ENCODE measurements at places on chromosomes 1 and 21. TPM values are rescaled to one million over a fixed set of nuclear protein-coding genes. Genes with fewer than 3 reads are reported as not detected.

GRCh38 chr1:19014765-19015164 is 58.3 kb upstream of the IFFO2 start:
- H3K4me1 ChIP-seq: peaks cover 16% of the 10 kb centered on the region
- H3K27me3 ChIP-seq: no peaks in the 10 kb centered on the region
- DNase-seq: no peak
- no peaks in the 10 kb centered on the region for H3K36me3 ChIP-seq
- H3K4me3 ChIP-seq: no peak overlapping the region

- no peak overlapping the region for H3K27ac ChIP-seq
- no peaks in the 10 kb centered on the region for H3K4me1 ChIP-seq
- H3K36me3 ChIP-seq: no peaks in the 10 kb centered on the region
- DNase-seq: no peak
Observed at GRCh38 chr1:30268923-30269666, 454.3 kb downstream of the MATN1 start.

DNA sequence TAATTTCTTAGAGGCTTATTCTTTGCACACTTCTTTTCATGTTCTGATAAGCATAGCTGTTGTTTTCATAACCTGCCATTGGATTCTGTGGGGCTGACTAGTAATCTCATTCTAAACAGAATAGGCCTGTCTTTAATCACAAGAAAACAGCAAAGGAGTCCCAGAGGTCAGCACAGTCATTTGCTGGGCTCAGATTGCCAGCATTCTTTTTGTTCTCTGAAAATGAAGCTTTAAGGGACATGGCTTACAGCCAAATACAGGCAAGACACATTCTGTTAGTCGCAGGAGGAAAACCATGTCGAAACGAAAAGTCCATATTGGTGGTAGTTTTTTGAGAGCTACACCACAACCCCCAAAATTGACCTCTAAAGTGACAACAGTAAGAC is 75.0 kb downstream of the MRPS6 start:
- peaks cover 7% of the 10 kb centered on the region for H3K36me3 ChIP-seq
- H3K4me3 ChIP-seq: no peak overlapping the region
- H3K27ac ChIP-seq: no peak overlapping the region
- no peaks in the 10 kb centered on the region for H3K27me3 ChIP-seq
- no peaks in the 10 kb centered on the region for H3K4me1 ChIP-seq
- DNase-seq: no peak

DNA sequence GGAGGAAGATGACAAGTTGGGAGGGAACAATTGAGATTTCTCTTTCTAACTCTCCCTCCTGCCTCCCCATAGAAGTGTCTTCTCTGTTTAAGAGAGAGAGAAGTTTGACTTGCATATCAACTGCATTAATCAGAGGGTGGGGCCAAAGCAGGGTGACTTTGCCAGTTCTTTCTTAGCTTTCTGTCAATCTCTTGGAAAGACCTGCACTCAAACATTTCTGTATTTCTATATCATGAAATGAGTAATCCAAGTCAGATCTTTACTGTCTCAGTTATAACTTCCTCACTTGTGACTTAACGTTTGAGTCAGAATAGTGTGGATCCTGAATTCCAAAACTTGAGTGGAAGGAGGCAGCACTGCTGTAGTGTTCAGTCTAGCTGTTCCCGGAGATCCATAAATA is 180.8 kb upstream of the KCNK2 start:
- no peaks in the 10 kb centered on the region for H3K4me1 ChIP-seq
- no peak for DNase-seq
- no peaks in the 10 kb centered on the region for H3K36me3 ChIP-seq

DNA sequence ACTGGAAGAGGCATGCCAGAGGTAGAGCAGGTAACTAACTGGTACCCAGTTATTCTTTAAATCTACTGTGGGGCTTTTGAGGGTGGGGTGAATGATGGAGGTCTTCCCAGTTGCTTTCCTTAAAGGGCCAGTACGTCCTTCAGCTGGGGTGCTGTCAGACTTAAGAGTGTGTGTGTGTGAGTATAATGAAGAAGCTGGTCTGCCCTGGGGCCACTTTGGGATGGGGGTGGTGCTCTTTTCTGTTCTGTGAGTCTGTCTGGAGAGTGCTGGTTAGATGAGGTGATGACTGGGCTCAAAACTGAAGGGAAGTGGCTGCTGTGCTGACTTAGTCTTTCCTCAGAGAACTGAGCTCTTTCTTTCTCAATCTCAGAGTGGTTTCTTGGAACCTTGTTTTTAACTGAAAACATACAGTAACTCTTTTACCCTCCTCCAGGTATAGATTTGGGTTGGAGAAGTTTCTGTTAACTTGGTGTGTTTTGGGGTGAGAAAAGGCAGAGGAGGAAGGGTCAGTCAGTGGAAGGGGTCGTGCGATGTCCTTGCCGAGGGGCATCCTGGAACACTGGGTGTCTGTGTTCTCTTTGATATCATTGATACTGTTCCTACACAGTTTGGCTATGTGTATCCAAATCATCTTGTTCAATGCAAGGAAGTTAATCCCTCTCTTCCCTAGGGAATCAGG is 746 bp downstream of the MACF1 start:
- H3K4me3 ChIP-seq: peak overlapping the region; percentile 69
- peak; percentile 64 for DNase-seq
- no peaks in the 10 kb centered on the region for H3K27me3 ChIP-seq
- H3K27ac ChIP-seq: peak overlapping the region; percentile 69
- H3K36me3 ChIP-seq: no peaks in the 10 kb centered on the region

DNA sequence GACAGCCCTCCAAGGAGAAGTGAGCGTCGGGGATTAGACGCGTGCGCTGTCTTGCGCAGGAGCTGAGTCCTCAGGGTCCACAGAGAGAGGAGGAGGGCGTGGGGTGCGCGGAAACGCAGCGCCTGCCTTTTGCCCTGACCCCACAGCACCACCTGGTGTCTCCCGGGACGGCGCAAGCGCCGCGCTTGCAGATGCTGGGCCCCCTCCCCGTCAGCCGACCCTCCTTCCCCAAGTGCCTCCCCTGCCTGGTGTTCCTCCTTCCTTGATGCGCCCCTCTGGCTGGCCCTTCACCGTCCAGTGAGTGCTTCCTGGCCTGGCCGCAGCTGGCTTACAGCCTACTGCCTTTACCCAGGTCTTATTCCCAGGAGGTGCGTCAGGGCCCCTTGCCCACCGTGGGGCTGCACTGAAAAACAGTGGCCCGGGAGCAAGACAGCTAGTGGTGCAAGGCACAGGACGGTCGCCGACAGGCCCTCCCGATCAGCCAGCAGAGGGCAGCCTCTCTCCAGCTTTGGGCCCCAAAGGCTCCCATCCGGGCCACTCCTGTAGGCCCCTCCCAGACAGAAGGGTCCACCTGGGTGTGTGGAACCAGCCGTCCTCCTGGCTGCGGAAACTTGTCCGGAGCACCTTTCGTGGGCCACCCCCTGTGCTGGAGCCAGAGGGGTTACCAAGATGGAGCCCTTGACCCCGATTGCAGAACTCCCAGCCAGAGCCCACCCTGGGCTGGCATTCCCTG is 12.9 kb upstream of the PHLDA3 start:
- peaks cover 18% of the 10 kb centered on the region for H3K4me1 ChIP-seq
- no peaks in the 10 kb centered on the region for H3K36me3 ChIP-seq
- peak overlapping the region; percentile 49 for H3K4me3 ChIP-seq
- H3K27ac ChIP-seq: no peak overlapping the region

DNA sequence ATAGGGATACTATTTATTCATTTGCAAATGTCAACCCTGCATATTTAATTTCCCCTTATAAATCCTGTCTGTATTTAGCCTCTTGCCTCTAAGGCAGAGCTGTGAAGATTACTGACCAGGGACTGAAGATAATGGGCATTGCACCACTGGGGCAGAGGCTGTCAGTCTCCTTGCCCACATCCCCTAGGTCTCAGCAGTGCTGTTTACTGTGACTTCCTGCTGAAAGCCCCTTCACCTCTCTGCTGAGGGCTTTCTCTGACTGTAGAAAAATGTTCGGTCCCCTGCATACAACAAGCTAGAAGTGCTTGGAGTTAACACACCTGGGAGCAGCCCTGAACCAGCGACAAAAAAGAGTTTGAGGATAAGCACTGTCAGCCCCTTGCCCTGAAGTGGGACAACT is 28.8 kb downstream of the SLC5A9 start:
- no peaks in the 10 kb centered on the region for H3K36me3 ChIP-seq
- DNase-seq: no peak
- H3K4me3 ChIP-seq: no peak overlapping the region
- no peaks in the 10 kb centered on the region for H3K4me1 ChIP-seq

Gene RAB25
- 0.76 TPM for polyA plus RNA-seq

Gene FCRL4
- not detected for polyA plus RNA-seq

Gene NEGR1
- polyA plus RNA-seq: not detected

Gene DMBX1
- not detected for polyA plus RNA-seq

Gene TXNIP
- polyA plus RNA-seq: 4,579 TPM

Gene CLCA4
- not detected for polyA plus RNA-seq

Gene IGSF9
- polyA plus RNA-seq: not detected

Gene SCYL3
- 13.5 TPM for polyA plus RNA-seq
